ENCODE measurements at places on chromosomes 3 and 15. TPM values are rescaled to one million over a fixed set of nuclear protein-coding genes. Genes with fewer than 3 reads are reported as not detected.

COL8A1 gene
- total RNA-seq: 0.10 TPM

ESYT3 gene
- 0.18 TPM for total RNA-seq

PRR23E gene
- not detected for total RNA-seq

ROBO2 gene
- not detected for total RNA-seq

- DNase-seq: no peak
Measured at GRCh38 chr15:99917252-99917651, 184.0 kb upstream of the LYSMD4 start.

DNA sequence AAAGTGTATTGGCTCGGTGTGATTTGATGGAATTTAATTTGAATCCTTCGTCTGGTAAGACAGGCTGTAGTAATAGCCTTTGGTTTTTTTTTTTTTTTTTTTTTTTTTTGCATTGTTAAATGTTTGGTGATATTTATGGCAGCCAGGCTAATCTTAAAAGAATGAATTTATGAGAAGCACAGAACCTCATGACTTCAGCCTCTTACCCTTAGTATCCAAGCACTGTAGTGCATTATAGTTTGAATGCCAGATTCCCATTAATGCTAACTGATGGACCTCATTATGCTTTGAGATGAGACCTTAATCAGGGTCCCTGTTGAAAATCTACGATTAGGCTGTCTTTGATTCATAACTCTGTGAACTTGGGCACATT is 110.6 kb upstream of the SAMMSON start:
- no peak for DNase-seq

GRCh38 chr3:1079662-1080061 is 13.2 kb upstream of the CNTN6 start:
- no peak for DNase-seq

SPATA12 gene
- total RNA-seq: not detected

DNA sequence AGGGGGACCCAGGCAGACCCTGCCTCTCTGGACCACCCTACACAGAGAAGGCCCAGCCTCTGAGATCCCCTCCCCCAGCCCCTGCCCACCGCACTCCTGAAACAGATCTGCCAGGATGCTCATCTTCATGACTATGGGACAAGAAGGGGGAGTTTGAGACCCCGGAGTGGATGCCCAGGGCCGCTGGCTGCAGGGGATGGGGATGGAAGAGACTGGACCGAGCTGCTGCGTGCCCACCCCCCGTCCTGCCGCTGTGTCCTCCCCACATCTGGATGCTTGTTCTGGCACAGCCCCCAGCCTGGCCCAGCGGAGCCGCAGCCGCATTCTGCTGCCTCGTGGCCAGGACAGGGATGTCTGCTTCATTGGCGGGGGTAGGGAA is 30.3 kb upstream of the SEMA3F start:
- no peak for DNase-seq

- DNase-seq: no peak
Measured at GRCh38 chr3:83065851-83066460, 1304.5 kb upstream of the GBE1 start.

GRCh38 chr3:44954962-44955361 is 21.0 kb downstream of the ZDHHC3 start:
- DNase-seq: no peak

PEX5L gene
- not detected for total RNA-seq

DNA sequence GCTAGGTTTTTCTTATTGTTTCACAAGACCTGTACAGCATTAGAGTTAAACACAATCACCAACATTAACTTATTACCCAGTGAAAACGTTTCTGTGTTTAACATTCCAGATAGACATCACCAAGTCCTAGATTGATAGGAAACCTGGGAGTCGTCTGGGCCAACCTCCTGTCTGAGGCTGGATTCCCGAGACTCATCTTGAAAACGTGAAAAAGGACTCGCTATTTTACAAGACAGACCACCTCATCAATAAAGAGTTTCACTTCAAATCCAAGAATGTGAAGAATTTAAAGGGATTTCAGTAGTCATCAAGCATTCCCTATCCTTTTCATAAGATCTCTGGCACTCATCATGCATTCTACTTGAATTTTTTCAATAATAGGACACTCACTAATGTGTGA is 626.6 kb downstream of the MCTP2 start:
- DNase-seq: no peak

- no peak for DNase-seq
Measured at GRCh38 chr3:182482705-182483104, 310.6 kb upstream of the ATP11B start.

SH2D7 gene
- 0.29 TPM for total RNA-seq

GRCh38 chr15:86199467-86200145 is 119.9 kb downstream of the AGBL1 start:
- DNase-seq: no peak

UROC1 gene
- total RNA-seq: not detected

- no peak for DNase-seq
Measured at GRCh38 chr3:51610708-51611107, 60.3 kb upstream of the TEX264 start.

DNA sequence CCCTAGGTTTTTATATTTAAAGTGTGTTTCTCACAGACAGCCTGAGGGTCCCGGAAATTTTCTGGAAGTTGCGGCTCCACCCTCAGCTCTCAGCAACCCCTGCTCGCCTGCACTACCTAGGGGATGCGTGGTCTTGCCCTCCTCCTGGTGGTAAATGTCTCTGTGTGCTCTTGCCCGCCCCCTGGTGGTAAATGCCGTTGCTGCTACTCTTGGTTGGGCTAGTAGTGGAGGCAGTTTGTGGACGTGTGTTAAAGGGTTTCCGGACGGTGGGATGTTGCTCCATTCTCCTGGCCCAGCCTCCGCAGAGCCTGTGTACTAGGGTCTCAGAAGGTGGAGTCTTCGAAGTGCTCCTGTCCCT is 27.4 kb downstream of the STOML1 start:
- peak; percentile 92 for DNase-seq

GRCh38 chr3:39166932-39167532 is 13.6 kb upstream of the CSRNP1 start:
- DNase-seq: no peak

RPS27L gene
- 235 TPM for total RNA-seq

DNA sequence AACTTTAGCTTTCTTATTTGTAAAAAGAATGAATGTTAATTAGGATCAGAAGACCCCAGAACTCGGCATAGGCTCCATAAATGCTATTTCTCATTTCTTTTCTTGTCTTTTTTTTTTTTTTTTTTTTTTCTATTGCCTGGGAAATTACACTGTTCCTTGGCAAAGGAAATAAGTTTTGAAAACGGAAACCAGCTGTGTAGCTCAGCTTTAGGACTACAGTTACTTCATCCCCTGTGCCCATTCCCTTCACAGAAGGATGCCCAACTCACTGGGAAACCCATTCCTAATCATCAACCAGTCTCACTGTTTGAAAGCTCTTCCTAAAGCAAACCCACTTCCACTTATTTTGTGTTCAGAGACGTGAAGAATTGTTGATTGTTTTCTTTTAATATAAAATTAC is 254.0 kb upstream of the IL12A start:
- no peak for DNase-seq

DNA sequence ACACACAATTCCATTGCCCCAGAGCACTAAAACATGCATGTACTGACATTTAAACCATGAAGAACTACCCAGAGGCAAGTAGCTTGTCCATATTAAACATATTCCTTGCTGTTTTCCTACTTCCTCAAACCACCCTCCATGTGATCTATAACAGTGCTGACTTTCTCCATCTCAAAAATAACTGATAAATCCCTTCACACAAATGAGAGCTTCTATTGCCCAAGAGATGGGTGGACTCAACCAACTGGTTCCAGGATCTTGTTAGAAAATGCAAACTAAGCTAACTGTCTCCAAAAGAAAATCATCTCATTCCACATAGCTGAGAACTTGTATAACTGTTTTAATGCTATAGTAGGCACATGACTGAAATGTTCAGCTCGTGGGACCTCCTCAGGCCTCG is 29.6 kb downstream of the DCLK3 start:
- DNase-seq: no peak

GRCh38 chr3:135792858-135793475 is 172.6 kb upstream of the PPP2R3A start:
- no peak for DNase-seq

PRR20G gene
- total RNA-seq: not detected

DNA sequence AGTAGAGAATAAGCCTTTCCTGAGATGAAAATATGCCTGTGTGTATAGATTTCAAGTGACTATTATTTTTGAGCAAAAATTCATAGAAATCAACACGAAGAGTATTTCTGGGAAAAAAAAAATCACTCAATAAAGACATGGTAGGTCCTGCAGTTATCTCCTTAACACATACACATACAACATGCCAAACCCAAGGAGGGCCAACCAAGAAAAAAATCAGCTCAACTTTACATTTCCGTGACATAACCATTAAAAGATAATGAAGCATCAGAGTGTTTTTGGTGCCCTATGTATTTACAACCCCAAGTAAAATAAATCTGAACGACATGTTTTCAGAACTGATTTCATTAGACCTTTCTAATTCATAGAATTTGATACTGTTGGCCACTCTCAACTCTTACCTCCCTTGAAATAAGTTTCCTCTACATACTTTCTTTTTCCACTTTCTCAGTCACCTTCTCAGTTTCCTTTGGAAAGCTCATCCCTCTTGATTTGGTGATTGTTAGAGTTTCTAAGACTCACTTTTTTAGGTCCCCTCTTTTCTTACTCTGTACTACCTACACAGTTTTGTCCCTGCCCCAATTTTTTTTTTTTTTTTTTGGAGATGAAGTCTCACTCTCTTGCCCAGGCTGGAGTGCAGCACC is 162.3 kb downstream of the TBL1XR1 start:
- no peak for DNase-seq

- DNase-seq: no peak
Measured at GRCh38 chr3:126938520-126939337, 44.2 kb upstream of the PLXNA1 start.

GRCh38 chr3:155809181-155809580 is 3.1 kb upstream of the C3orf33 start:
- no peak for DNase-seq

DNA sequence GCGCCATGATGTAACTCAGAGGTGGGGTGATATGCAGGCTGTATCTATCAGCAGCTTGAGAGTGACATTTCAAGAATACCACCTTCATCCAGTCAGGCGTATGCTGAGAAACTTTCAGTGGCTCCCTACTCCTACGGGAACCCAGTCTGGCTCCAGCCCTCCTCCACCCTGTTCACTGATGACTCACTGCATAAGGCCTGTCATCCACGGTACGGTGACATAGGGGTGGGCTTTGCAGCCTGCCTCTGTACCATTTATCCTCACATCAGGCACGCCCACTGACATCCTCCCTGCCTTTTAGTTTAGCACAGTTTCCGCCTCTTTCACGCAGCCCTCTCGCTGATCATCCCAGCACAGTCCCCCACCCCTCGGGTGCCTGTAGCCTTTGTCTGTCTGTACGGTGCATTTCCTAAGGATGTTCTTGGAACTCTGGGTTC is 11.7 kb downstream of the PXYLP1 start:
- peak; percentile 84 for DNase-seq

DNA sequence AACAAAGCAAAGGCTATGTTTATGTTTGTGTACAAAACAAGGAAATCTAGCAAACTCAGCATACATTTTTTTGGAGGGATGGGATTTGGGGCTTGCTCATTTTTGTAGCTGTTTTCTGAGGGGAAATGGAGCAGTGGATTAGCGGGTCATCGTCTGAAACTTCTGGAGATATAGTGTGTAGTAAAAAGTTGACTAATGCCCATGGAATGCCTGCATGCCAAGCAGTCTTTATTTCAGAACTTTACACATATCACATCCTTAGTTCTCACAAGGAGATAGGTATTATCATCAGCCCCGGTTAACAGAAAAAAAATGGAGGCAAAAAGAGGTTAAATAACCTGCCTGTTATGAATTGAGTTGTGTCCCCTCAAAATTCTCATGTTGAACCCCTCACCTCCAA is 47.1 kb downstream of the ATP13A4 start:
- no peak for DNase-seq

CD47 gene
- total RNA-seq: 137 TPM

GRCh38 chr3:111846717-111847116 is 12.3 kb upstream of the PHLDB2 start:
- DNase-seq: no peak

GRCh38 chr3:169528289-169528688 is 135.2 kb downstream of the MECOM start:
- no peak for DNase-seq

DNA sequence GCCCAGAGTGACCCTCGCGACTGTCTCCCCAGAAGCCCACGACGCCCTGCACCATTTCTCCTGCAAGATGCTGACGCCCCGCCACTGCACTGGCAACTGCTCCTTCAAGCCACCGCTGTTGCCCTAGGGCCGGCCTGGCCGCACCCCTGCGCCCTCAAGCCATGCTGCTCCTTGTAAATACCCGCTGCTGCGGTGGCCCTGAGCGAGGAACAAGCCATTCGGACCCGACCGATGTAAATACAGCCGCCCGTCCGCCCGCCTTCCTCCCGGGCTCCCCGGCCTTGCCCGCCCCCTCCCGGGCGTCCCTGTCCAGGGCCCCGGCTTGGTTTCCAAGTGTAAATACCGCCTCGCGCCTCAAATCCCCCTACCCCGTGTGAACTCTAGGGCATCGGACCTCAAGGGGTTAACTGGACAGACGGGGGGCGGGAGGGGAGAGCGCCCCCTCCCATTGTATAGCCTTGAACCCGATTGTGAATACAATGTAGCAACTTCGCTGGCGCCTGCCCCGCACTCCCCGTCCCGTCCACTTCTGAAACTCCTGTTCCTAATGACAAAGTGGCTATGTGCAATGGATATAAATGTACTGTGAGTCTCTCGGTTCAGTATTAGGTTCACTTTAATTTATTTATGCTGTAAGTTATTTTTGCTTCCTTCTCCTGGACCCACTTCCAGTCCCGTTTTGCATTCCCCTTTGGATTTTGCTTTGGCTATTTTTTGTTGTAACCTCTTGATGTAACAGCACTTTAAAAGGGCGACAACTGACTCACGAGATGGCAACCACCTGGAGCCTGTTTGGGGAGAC is 5.9 kb downstream of the RNU6-1 start:
- peak; percentile 55 for DNase-seq

- no peak for DNase-seq
Measured at GRCh38 chr3:151955356-151955755, 81.9 kb downstream of the SUCNR1 start.

DNA sequence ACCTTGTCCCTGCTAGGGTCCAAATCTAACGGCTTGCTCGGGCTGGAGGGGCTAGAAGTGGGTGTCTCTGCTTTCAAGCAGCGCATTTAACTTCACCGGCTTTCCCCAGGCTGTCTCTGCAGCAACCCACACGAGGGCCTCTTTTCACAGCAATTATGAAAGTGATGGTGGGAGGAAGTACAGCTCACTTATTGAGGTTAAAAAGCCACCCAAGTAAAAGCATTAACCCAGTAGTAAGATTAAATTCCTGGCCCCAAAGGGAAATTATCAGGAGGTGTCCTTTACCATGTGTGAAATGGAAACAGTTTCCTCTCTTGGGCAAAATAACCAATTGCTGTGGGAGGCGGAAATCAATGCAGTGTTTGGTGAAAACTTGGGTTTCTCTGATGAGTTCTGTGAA is 41.1 kb downstream of the NGRN start:
- DNase-seq: peak; percentile 60

ARPIN gene
- total RNA-seq: not detected

KCNAB1 gene
- 0.08 TPM for total RNA-seq
